ENCODE measurements at places on chromosomes 4 and X.

GRCh38 chr4:22911285-22911684 is 218.5 kb downstream of the GBA3 start:
- DNase-seq = no peak

DNA sequence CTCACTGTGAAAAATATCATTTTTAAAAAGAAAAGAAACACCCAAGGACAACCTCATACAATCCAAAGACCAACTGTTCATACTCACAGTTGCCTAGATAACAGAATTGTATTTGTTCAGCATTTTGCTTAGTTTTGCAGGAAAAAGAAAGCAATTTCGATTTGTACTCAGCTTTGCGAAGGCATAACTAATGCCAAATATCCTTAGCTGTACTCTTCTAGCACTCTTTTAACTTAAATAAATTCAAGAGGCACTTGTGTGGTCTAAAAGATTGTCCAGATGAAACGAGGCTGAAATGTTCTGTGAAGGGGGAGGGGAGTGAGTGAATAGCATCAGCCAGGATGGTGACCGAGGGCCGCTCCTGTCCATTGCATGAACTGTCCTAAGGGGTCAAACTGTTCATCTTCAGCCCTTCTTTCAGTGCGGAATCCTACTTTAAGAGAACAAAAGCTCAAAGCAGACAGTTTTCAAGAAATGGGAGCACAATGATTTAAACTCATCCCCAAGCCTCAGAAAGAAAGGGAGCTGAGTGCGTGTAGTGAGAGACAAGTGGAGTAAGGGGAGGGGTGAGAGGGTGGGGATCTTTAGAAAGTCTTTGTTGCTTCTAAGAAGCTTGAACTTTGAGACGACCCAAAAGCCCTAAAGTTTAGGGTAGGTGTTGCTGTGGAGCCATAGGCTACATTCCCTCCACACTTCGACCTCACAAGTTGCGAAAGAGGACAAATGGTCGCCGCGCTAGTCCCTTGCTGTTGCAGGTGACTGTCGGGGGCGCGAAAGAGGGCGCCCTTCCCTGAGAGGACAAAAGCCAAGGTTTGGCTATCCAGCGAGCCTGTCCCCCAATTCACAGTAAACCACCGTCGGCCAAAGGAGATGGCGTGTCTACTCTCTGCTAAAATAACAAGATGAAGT is 4.0 kb upstream of the NEUROG2 start:
- no peak for DNase-seq

- DNase-seq = no peak
Measured at GRCh38 chr4:7828011-7828720, 111.5 kb downstream of the AFAP1 start.

DNA sequence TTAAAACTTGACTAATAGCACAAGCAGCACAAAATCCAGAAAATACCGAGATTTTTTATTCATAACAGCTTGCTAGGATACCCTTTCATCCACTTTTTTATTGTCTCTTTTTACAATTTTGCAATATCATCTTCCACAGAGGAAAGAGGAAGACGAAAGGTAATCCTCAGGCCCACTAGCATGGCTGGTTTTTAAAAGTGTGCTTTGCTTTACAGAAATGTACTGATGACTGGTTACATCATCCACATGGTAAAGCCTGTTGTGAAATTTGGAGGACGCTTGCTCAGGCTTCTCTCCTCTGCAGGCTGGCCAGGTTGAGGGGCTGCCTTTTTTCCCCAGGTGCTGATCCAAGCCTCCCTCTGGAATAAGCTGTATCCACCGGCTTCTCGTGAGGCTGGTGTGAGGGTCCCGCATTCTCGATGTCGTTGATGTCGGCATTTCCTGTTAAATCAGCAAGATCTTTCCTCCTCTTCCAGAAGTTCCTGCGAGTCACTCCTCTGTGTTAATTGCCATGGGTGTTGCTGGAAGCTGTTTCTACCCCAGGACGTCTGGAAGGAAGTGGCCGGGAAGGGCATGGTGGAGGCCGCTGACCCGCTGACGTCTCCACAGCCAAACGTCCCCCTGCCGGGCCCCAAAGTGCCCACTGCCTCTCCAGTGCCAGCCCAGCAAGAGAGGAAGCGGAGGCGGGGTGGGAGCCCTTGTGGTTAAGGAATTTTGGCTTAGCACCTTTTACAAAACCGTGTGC is 5.8 kb upstream of the DGKQ start:
- peak; percentile 45 for DNase-seq

- DNase-seq = no peak
Measured at GRCh38 chrX:133580625-133581024, 165.3 kb upstream of the GPC4 start.

GRCh38 chrX:124256629-124257380 is 75.7 kb upstream of the TEX13D start:
- DNase-seq = no peak

- no peak for DNase-seq
Measured at GRCh38 chr4:16263056-16263455, 36.8 kb upstream of the TAPT1 start.

DNA sequence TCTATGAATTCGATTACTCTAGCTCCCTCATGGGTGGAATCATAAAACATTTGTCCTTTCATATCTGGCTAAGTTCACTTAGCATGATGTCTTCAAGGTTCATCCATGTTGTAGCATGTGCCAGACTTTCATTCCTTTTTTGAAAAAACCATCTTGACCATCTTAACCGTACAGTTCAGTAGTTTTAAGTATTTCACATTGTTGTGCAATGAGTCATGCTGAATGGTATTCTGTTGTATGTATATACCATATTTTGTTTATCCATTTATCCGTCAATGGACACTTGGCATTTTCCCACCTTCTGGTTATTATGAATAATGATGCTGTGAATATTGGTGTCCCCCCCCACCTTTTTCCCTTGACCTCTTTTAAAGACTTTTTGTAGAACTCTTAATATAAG is 72.4 kb upstream of the TLR2 start:
- no peak for DNase-seq

DNA sequence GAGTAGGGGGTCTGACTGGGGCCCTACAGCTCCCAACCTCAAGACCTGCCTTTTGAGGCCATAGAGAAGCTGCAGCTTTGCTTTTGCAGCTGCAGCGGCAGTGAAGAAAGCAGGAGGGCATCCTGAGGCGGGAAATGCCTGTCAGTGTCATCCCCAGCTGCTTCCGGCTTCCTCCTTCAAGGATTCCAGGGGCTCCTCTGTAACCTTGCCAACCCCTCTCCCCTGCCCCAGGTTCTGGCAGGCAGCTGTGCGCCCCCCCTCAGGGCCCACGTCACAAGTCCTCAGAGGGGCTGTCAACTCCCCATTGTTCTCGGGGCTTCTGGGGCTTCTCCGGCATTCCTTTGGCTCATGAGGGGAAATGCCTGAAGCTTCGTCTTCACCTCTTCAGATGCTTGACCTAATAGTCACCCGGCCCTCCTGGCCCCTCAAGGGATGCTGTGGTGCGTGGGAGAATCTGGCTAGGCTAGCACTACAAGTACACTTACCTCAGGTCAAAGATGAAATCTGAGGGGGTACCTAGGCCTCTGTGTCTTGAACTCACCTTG is 31.9 kb downstream of the APLN start:
- DNase-seq = no peak

GRCh38 chrX:148865277-148866210 is 365.1 kb downstream of the AFF2 start:
- DNase-seq = no peak

DNA sequence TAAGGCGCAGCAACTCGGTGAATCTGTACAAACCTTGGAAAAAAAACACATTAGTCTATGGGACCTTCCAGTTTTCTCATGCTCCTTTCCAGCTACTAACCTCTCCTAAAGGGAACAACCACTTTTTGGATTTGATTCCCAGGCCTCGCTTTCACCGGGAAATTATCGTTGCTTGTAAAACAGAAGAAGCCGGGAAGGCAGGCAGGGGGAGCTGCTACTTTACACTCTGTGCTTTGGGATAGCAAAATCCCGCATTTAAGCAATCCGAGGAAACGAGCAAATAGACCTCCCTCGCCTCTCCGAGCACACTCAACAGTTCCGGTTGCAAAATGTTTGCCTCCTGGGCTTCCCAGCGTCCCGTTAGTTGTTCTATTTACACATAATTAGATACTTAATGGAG is 1.2 kb downstream of the CD38 start:
- no peak for DNase-seq

GRCh38 chr4:128853741-128854140 is 44.2 kb downstream of the JADE1 start:
- no peak for DNase-seq

DNA sequence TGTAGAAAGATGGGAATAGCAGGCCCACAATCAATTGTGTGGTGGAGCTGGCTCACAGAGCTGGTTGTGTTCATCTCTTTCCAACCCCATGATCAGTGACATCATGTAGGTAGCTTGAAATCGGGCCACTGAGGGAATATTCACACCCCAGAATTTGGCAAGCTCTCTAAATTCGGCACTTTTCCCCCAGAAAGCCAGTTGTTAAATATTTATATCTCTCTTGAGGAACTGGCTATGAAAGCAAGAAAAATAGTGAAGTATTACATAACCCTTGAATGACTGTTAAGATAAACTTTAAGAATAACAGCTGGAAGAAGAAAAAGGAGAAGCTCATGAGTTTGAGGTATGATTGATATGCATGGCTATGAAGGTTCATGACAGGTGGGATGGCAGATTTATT is 38.9 kb downstream of the GPRIN3 start:
- DNase-seq = no peak

DNA sequence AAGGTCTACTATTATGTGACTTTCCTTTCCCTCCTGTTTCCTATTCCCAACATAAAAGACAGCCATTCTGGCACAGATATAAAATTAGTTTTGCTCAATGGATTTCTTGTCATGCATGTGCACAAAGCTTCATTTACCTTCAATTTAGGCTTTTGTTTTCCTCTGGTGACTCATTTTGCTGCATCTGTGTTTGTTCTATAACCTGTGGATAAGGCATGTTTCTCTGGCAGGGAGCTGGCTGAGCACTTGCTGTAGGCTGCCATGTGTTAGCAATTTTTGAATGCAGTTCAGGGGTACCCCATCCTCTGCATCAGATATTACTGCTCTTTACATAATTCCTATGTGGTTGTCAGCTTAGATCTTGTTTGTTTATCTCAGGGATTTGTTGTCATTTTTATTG is 202.8 kb upstream of the GRID2 start:
- DNase-seq = no peak

DNA sequence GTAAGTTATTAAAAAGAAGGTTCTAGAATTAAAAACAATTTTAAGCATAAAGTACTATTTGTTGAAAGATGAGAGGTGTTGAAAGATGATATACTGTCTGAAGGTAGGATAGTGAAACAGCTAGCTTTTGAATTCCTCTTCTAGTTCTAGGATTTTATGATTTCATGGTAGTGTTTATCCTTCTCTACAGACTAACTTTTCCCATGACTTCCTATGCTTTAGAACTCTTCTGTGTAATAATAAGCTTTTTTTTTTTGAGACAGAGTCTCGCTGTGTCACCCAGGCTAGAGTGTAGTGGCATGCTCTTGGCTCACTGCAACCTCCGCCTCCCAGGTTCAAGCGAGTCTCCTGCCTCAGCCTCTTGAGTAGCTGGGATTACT is 96.0 kb upstream of the NUDT6 start:
- DNase-seq = no peak

GRCh38 chr4:118799231-118799942 is 36.5 kb downstream of the SEC24D start:
- DNase-seq = no peak

DNA sequence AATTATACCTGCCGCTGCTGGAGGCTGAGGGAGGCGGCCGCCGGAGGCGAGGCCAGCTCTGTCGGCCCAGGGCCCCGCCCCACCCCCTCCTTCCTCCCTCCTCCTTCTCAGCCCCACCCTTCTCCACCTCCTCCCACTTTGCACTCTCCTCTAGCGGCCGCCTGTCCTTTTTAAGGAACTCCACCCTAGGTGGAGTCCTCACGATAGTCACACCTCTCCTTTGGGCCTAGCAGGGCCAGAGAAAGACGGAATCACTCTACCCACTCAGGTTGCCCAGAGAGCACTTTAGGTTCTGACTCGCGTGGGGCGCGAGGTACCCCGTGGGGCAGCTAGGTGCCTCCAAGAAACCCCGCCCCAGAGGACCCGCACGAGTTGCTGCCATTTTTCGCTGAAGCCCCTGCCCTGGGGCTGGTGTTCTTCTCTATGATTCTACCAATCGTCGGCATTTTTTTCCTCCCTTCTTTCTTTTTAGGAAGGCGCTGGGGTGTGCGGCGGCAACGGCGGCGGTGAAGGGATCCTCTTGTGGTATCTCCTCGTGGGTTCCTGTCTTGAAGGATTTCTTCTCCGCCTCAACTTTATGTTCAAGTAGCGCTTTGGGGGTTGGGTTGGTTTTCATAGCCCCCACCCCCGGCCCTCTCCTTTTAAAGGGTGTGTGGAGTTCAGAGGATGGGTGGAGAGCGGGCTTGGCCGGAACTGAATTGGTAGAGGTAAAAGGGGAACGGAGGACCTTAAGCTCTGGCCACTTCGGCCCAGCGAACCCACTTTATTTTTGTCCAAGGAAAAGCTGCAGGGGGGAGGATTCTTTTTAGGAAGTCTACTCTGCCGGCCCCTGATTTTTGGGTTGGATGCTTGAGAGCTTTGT is at the start of gene KLF8:
KLF8 (plus strand) TSS at position 136 of the 862 bp plus-strand sequence. CDS start 979 bp downstream, outside the sequence.
- DNase-seq = no peak

DNA sequence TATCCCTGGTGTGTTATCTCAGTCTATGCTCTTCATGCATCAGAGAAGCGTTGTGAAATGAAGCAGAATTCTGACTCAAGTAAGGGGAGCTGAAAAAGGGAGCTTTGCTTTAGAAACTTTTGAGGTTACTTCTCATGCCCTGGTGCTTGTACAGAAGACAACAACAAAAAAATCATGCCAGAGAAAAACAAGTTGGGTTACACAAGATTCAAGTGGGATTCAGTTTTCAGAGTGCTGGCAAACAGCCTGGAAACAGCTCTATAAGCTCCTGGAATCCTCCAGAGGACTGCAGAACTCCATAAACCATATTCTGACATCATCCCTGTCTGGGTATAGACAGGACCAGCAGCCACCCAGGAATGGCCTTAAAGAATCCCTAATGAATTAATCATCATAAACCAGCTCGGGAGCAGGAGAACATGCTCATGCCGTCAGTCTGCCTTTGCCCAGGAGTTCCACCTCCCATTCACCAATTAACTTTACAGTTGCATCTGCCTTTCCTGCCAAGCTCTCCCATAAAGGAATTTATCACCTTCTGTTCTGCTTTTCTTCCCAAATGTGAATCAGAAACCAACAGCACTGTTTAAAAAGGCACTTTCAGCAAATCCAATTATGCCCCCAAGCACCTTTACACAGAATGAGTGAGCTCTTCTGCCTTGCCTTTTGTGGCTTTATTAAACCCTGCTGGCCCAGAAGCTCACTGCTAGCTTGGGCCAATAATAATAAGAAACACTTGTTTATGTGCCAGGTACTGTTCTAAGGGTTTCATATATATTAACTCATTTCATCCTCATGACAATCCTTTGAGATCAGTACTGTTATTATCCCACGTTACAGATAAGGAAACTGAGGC is 54.5 kb upstream of the FBXW7 start:
- peak; percentile 24 for DNase-seq

DNA sequence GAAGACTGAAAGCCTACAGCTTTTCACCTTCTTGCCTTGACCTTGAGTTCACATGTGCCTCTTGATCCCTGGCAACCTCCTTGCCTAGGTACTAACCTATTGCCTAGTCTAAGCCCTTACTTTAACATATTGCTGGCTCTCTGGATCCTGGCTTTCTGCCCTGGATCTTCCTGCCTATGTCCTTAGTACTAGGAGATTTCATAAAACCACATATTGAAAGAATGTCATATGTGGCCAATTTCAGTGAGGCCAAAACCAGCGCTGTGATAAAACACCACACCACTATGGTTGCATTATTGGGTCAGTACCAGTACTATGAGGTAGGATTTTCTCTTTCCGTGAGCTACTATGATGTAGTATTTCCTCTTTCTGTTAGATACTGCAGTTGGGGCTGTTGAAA is 80.4 kb downstream of the CT47B1 start:
- no peak for DNase-seq

GRCh38 chr4:10526429-10527222 is 69.4 kb upstream of the ZNF518B start:
- no peak for DNase-seq
